ENCODE measurements at places on chromosomes 2 and 18.

- no peak for DNase-seq
Measured at GRCh38 chr2:98537390-98538126, 70.8 kb downstream of the COA5 start.

DNA sequence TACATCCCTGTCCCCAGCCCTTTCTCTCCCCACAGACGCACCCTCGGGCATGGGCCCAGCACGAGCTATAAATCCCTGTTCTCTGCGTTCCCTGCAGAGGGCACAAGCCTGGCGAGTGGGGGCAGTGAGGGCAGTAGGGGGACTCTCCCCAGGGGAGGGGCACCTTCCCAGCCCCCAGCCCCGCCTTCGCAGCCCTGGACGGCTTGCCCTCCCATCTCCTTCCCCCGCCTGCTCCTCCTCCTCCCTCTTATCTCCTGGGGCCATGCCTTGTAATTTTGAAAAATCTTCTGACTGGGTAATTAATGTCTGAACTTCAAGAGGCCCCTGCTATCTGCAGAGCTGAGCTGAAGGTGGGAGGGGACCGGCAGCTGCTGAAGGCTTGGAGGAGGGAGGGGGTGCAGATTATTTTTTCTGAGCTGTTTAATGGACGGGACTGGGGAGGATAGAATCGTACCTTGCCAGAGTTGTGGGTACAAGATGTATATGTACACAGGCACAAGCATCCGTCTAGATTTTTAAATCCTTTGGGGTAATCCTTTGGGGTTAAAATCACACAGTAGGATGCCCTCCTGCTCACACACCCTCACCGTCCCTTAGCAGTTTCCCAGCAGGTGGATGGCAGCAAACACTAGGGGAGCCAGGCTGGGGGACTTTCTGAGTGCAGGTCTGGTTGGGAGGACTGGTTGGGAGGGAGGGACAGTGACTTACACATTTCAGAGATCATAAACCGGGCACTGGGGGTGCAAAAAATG lies 121.9 kb downstream of the SMAD7 start:
- no peak for DNase-seq

- DNase-seq = no peak
Measured at GRCh38 chr2:60834270-60834717, 47.1 kb upstream of the REL start.

DNA sequence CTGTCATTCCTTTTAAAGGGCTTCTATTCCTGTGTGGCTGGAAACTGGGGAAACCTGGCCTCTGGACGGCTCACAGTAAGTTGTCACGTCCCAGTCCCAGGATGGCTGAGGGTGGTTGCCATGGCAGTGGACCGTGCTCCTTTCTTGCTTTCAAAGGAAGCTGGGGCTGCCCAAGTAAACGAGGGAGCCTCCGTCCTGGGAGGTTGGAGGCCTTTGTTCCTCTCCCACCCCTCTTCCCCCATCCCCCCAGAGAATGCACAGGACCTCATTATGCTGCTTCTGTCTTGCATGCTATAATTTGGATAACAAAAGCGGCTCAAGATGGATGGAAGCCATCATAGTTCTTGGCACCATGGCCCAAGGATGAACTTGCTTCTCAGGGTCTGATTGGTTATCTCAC lies 325.5 kb upstream of the HS6ST1 start:
- DNase-seq = no peak

DNA sequence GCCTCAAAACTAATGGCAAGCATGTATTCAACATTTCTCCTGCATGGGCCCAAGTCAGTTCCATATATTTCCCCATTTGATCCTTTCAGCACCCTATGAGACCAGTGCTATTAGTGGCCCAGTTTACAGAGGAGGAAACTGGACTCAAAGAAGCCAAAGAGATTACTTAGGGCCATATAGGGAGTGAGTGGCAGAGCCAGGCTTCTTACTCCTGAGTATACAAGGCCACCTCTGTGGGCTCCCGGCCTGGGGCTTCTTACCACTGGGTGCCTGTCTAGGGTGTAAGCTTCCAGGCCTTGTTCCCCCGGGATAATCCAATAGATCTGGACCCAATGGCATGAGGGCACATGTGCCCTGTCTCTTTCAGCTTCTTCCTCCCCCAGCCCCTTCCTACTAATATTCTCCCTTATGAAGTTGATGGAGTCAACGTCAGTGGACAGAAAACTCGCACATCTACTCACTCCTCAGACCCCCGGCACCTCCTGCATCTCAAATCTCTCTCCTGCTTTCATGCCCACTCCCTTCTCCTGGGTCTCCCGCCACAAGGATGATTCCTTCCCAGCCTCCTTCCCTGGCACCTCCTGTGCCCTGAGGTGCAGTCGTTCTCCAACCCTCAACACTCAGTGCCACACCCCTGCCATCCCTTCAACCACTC lies 222.6 kb downstream of the ANAPC1 start:
- no peak for DNase-seq

DNA sequence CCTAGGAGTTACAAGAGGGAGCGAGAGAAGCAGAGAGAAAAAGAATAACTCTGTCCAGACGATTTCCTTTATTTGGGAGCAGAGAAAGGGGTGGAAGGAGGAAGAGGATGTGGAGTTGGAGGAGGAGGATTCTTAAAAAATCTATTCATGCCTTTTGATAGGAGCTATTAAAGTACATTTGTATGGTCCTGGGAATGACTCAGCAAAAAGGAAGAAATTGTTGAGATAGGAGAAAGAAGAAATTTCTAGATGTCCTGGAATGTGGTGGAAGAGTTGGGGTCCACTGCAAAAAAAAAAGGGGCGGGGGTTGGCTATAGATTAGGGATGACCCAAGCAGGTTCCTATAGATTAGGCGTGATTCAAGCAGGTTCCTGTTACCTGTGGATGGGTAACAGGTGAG lies 32.4 kb upstream of the RPRM start:
- DNase-seq = no peak

DNA sequence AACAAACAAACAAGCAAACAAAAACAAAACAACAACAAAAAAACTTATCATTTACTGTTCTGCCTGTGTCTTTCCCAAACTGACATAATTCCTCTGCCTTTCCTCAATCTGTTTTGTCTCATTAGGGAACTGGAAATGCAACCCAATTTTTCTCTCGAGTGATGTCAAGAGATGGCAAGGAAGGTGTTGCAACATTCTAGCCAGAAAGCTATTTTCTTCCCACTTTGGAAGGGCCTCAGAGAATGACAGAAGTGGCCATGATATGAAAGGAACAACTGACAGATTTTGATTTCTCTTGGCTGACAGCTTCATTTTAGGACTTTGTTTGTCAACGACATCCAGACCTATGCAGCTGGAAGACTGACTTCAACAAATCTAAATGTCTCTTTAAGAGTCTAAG lies 24.7 kb downstream of the RND3 start:
- no peak for DNase-seq

- no peak for DNase-seq
Measured at GRCh38 chr2:195601361-195601760, 55.7 kb upstream of the SLC39A10 start.

DNA sequence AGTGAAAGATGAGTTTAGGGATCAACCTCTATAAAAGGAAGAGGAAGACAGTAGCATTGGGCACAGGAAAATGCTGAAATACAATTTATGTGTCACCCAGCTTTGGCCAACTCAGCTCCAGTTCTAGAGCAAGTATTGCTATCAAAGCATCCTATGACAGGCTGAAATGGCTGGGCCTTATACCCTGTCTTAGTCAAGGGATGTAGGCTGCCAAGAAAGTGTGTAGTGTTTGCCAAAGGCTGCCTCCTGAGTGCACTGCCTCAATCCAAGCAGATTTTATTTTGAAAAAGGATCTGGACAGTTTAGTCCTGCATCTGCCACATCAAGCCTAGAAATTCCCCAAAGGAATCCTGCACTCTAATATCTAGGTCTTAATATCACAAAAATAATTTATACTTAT lies 359.9 kb upstream of the ZC3H15 start:
- DNase-seq = no peak

DNA sequence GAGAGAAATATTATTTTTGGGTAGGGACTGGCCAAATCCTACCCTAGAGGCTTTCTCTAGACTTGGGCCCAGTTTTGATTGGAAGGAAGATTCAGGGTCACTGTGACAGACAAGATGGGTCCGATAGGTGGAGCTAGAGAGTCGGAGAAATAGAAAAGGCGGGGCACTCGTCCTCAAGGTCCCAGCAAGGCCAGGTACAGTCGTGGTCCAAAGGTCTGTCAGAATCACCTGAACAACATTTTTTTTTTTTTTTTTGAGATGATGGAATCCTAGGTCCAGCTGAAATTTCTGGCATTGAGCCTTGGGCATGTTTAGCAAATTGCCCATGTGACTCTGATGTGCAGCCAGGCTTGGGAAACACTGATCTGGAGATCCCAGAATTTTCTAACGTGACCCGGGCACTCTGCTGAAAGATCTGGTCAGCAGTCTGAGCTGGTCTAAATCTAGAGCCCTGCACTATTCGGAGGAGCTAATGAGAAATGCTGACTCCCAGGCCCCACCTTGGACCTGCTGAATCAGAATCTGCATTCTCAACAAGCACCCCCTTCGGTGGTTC lies 23.0 kb upstream of the NTSR2 start:
- peak; percentile 73 for DNase-seq

DNA sequence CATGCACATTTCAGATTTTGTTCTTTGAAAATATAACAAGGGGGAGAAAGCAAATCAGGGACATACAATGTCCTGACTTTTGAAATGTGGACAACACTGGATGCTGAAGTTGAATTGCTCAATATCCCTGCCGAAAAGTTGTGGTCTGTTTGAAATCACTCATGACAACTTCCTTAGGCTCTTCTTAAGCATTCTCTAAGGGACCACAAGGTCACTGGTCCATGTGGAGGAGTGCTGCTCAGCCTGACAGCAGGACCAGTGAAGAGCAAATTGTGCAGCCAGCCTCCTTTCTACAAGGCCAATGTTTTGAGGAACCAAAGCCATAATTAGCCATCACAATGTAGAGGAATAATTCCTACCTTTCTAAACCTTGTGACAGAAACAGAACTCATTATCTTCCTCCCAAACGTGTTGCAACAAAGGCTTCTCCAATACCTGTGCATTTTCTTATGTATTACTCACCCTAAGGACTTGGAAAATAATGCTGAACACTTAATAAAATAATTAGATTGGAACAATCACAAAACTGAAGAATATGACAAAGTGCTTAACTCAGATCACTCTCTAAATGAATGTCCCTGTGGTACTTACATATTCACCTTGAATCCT lies 1477.6 kb upstream of the NXPH2 start:
- DNase-seq = no peak

- DNase-seq = no peak
Measured at GRCh38 chr2:171317492-171318125, 116.2 kb downstream of the METTL8 start.

- no peak for DNase-seq
Measured at GRCh38 chr2:205013586-205013985, 468.3 kb downstream of the PARD3B start.

- peak; percentile 60 for DNase-seq
Measured at GRCh38 chr2:86764661-86765309, 25.9 kb downstream of the CD8A start.

DNA sequence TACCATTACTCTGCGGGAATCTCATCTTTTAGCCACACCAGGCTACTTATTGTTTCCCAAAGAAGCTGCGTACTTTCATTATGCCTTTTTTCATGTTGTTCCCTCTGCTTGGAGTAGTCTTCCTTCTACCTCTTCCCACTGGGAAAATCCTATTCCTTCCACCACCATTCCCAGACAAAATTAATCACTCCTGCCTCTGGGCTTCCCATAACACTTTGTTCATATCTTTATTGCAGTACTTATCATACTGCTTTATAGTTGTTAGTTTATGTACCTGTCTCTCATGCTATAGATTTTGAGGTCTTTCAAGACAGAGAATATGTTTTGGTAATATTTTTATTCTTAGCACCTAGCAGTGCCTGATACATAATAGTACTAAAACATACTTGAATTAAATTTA lies 16.2 kb downstream of the OTX1 start:
- DNase-seq = no peak

- DNase-seq = no peak
Measured at GRCh38 chr2:190891372-190891771, 10.8 kb downstream of the GLS start.

GRCh38 chr2:134080386-134081089 lies 173.3 kb upstream of the MGAT5 start:
- DNase-seq = no peak

DNA sequence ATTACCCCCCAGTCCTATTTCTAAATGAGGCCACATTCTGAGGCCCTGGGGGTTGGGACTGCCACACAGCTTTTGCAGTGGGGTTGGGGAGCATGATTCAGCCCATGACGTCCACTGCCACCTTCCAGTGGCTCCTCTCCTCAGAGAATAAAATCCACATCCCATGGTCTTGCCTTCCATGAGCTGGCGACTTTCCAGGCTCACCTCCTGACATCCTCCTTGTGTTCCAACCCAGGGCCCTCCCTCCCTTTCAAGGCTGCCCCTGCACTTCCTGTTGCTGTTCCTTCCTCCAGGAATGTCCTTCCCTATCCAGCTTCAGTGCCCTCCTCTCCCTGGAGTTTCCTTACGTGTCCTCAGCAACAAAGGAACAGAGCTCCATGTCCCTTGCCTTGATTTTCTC lies 187.3 kb upstream of the ID2 start:
- no peak for DNase-seq

DNA sequence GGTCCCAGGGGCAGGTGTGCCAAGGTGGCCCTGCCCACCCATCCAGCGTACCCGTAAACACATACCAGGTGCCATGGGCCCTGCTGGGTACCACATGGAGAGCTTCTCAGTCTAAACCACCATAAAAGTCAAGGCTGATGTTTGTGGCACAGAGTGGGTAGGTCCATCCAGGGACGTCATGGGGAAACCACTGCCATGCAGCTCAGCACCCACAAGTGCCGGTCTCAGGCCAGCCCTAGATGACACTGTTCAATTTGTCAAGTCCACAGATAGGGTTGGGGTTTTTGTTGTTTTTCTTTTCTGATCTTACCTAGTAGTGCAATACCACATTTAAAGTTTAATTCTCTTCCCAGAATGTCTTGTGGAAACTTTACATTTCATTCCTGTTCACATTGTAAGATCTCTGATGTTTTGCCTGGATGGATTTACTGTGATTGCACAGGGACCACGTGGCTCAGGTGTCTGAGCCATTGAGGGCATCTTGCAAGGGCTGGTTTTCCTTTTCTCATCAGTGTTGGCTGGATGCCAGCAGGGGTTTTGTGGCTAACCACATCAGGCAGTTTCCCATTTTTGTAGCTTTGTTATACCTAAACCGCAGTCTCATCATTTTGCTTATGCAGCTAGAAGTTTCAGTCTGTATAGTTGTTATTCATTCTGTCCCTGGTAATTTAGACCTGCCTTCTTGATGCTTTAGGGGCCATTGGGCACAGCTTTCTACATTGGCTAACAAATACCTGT lies 64.7 kb downstream of the STK25 start:
- DNase-seq = no peak

DNA sequence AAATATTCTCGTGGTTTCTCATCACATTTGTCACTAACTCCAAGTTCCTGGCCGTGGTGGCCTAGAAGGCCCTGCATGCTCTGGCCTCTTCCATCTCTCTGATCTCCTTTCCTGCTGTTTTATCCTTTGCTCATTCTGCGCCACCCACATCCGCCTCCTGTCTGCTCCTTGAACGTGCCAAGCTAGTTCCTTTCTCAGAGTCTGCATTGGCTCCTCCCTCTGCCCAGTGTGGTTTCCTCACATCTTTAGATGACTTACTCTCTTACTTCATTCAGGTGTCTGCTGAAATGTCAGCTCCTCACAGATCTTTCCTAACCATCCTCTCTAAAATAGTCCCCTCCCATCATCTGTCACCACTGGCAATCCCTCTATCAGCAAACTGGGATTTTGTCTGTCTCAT lies 158.6 kb upstream of the RBMS1 start:
- peak; percentile 35 for DNase-seq

GRCh38 chr2:54855434-54855833 lies 132.0 kb downstream of the EML6 start:
- DNase-seq = no peak

GRCh38 chr2:20612925-20613916 lies 37.7 kb downstream of the HS1BP3 start:
- DNase-seq = no peak
